ENCODE measurements at places on chromosomes 1 and 21. TPM values are rescaled to one million over a fixed set of nuclear protein-coding genes. Genes with fewer than 3 reads are reported as not detected.

MAP3K7CL gene
- total RNA-seq, result 4.9 TPM

TUFT1 gene
- total RNA-seq, result 3.2 TPM

SYT11 gene
- total RNA-seq, result 14.8 TPM

DNAJC6 gene
- 2.5 TPM for total RNA-seq

LMO4 gene
- 10.2 TPM for total RNA-seq

EDARADD gene
- total RNA-seq, result 4.5 TPM

RGS4 gene
- not detected for total RNA-seq

COL11A1 gene
- not detected for total RNA-seq

LMX1A gene
- not detected for total RNA-seq

FCRL5 gene
- total RNA-seq, result not detected

TNFRSF8 gene
- 16.3 TPM for total RNA-seq

CCDC28B gene
- 19.3 TPM for total RNA-seq

TTC13 gene
- 13.6 TPM for total RNA-seq

IL6R gene
- total RNA-seq, result 13.1 TPM

RNF223 gene
- total RNA-seq, result not detected

CLDN17 gene
- total RNA-seq, result not detected

OLIG2 gene
- not detected for total RNA-seq

LEFTY1 gene
- not detected for total RNA-seq

ERO1B gene
- 2.8 TPM for total RNA-seq

KRTAP6-2 gene
- not detected for total RNA-seq

PCSK9 gene
- not detected for total RNA-seq

FAM72C gene
- total RNA-seq, result 25.5 TPM

LDLRAD1 gene
- total RNA-seq, result not detected

SYT2 gene
- total RNA-seq, result not detected
